Left renal pelvis (tissue), 4 donors: ENCODE measurements at places on chromosomes 6 and 20. TPM values are rescaled to one million over a fixed set of nuclear protein-coding genes. Genes with fewer than 3 reads are reported as not detected.

IRF4 gene
- 0.18 TPM for polyA plus RNA-seq

MYT1 gene
- 0.33 TPM for polyA plus RNA-seq

OPN5 gene
- polyA plus RNA-seq = 0.04 TPM

HLA-DQA1 gene
- polyA plus RNA-seq = 3.4 TPM

TPX2 gene
- polyA plus RNA-seq = 51.3 TPM
